NCI-H2029 (cell line): ENCODE measurements at places on chromosomes 1 and 21.
A peak's percentile ranks its signal among the peaks of the same experiment; 100 is the strongest.

GRCh38 chr1:113389953-113390834 lies at the start of gene MAGI3:
TSS of gene MAGI3 (plus strand) at chr1:113390515. CDS start at chr1:113391034, 519 bp downstream.
- DNase-seq, result peak; percentile 91

GRCh38 chr1:84311296-84311695 lies 9.8 kb downstream of the SAMD13 start:
- DNase-seq, result no peak

DNA sequence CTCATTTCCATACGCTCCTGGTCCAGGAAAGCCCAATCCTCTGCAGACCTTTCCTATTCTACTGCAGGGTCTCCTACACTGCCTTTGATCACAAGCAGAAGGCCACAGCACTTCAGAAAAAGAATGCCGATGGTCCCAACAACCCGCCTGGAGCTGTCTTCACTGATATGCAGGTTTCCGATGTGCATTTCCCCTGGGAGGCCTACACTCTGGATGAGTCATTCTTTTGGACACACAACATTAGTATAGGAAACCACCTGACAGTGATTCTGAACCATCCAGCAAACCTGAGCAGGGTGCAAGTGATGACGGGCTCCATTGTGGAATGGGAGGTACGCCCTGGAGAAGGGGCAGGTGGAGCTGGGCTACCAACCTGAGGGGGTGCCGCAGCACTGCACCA lies 15.0 kb downstream of the PCAT6 start:
- no peak for DNase-seq

- no peak for DNase-seq
These were observed 197.4 kb downstream of the ADGRL2 start for GRCh38 chr1:81998165-81998564.

DNA sequence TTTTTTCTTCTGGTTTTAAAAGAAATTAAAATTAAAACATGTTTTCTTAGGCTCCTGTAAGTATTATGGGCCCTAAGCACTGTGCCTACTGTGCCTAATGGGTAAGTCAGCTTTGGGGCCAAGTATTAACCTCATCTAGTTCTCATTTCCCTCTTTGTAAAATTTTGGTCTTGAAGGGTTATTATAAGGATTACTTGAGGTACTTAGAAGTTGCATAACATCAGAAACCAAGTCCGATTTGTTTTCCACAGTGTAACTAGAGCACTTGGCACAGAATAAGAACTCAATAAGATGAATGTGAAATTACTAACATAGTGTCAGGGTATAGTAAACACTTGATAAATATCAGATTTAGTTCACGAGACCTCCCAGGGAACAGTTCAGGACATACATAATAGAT lies 16.4 kb upstream of the OSBPL9 start:
- no peak for DNase-seq

GRCh38 chr1:31762726-31763670 lies 1.1 kb downstream of the ADGRB2 start:
- DNase-seq, result peak; percentile 24

GRCh38 chr1:216662681-216663080 lies 60.5 kb downstream of the ESRRG start:
- DNase-seq, result no peak

DNA sequence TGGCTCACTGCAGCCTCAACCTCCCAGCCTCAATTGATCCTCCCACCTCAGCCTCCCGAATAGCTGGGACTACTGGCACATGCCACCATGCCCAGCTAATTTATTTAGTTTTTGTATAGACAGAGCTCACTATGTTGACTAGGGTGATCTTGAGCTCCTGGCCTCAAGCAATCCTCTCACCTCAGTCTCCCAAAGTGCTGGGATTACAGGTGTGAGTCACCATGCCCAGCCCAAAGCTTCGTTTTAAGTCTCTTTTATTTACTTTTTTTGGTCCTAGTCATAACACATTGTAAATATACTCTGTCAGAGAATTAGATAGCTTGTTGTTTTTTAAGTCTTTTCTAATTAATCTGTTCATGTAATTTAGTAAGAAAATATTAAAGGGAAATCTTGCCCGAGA lies 42.8 kb downstream of the KCNK1 start:
- DNase-seq, result no peak

GRCh38 chr1:15110867-15111230 lies 42.7 kb upstream of the TMEM51 start:
- DNase-seq, result no peak

- no peak for DNase-seq
These were observed 257.9 kb upstream of the AJAP1 start for GRCh38 chr1:4396551-4396950.

GRCh38 chr1:224629965-224630364 lies 13.8 kb downstream of the CNIH3 start:
- no peak for DNase-seq
